ENCODE measurements at places on chromosomes 1 and 21. TPM values are rescaled to one million over a fixed set of nuclear protein-coding genes. Genes with fewer than 3 reads are reported as not detected.

- DNase-seq, result peak; percentile 13
Observed at GRCh38 chr21:39444421-39445180, 977 bp downstream of the LCA5L start.

GRCh38 chr1:171467626-171468025 is 17.7 kb upstream of the PRRC2C start:
- DNase-seq, result peak; percentile 51

GRCh38 chr1:241844593-241844992 is 3.4 kb upstream of the EXO1 start:
- DNase-seq, result no peak

GRCh38 chr1:212315907-212316306 is 30.7 kb downstream of the PPP2R5A start:
- DNase-seq, result peak; percentile 43

- DNase-seq, result no peak
Observed at GRCh38 chr1:116571215-116571919, 541 bp upstream of the CD58 start.

The ADAMTS4 gene
- not detected for total RNA-seq

The S100A8 gene
- 50.0 TPM for total RNA-seq

The FCN3 gene
- 0.26 TPM for total RNA-seq

The PTP4A2 gene
- 276 TPM for total RNA-seq

Measured in bronchial epithelial cell (primary cell).